ENCODE measurements at places on chromosomes 3 and 15. TPM values are rescaled to one million over a fixed set of nuclear protein-coding genes. Genes with fewer than 3 reads are reported as not detected.

DNA sequence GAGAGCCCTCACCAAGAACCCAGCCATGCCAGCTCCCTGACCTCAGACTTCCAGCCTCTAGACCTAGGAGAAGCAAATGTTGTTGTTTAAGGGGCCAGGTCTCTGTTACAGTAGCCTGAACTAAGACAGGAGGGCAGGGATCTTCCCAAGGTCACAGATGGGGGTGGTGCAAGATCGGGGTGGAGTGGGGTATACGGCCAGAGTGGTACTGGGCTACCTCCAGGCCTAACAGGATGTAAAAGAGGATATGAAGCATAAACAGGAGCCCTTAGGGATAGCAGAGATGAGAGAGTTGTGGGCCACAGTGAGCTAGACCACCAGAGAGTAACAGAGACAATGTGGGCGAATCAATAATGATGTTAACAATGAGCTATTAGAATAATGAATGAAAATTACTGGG is 82.9 kb downstream of the TOP2B start:
- no peak overlapping the region for H3K4me3 ChIP-seq
- H3K27me3 ChIP-seq = no peaks in the 10 kb centered on the region
- no peaks in the 10 kb centered on the region for H3K36me3 ChIP-seq
- no peak for DNase-seq
- H3K4me1 ChIP-seq = no peaks in the 10 kb centered on the region
- H3K27ac ChIP-seq = no peak overlapping the region

GRCh38 chr3:63896332-63897030 is 15.7 kb downstream of the SCAANT1 start:
- H3K4me3 ChIP-seq = no peak overlapping the region
- DNase-seq = no peak
- H3K36me3 ChIP-seq = peaks cover 47% of the 10 kb centered on the region
- H3K27me3 ChIP-seq = no peaks in the 10 kb centered on the region
- peaks cover 36% of the 10 kb centered on the region for H3K4me1 ChIP-seq

GRCh38 chr3:54641226-54642014 is 286.4 kb downstream of the LRTM1 start:
- no peak for DNase-seq
- H3K4me1 ChIP-seq = no peaks in the 10 kb centered on the region
- no peak overlapping the region for H3K27ac ChIP-seq
- H3K4me3 ChIP-seq = no peak overlapping the region
- no peaks in the 10 kb centered on the region for H3K36me3 ChIP-seq

DNA sequence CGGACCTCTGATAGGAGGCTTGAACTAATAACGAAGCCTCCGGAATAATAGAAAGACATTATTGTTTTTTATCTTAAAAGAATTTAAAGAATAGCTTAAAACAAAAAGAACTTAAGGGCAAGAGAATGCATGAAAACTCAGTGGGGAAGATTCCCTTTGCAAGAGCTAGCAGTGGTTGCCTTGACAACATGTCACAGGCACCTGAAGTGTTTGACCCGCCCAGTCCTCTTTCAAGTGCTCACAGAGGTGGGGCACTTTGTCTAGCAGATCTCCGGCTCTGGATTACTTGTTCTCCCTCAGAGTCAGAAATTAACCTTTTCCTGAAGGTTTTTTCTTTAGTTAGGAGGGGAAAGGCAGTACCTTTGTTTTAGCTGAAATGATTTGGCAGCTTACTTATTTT is 37.8 kb downstream of the LARS2 start:
- peaks cover 3% of the 10 kb centered on the region for H3K36me3 ChIP-seq
- no peaks in the 10 kb centered on the region for H3K27me3 ChIP-seq
- no peak for DNase-seq
- no peaks in the 10 kb centered on the region for H3K4me1 ChIP-seq

DNA sequence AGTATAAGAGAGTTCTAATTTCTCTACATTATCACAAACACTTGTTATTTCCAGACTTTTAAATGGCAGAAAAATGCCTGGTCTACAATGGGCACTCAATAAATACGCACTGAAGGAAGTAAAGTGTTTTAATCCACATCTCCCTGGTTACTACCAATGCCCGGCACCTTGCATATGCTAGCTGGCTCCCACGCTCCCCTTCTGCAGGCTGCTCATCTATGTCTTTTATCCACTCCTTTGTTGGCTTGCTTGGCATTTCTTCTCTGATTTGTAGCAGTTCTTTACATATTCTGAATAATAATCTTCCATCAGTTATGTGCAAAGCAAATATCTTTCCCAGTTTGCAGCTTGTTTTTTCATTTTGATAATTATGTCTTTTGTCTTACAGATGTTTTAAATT is 74.6 kb upstream of the PRR23E start:
- H3K36me3 ChIP-seq = no peaks in the 10 kb centered on the region
- H3K4me1 ChIP-seq = no peaks in the 10 kb centered on the region
- H3K27ac ChIP-seq = no peak overlapping the region
- DNase-seq = no peak

- no peak overlapping the region for H3K27ac ChIP-seq
- no peak for DNase-seq
- H3K36me3 ChIP-seq = no peaks in the 10 kb centered on the region
Measured at GRCh38 chr3:137110392-137110996, 152.7 kb downstream of the IL20RB start.

GRCh38 chr3:141575879-141576743 is 89.3 kb downstream of the RASA2 start:
- peaks cover 10% of the 10 kb centered on the region for H3K4me1 ChIP-seq
- H3K27me3 ChIP-seq = no peaks in the 10 kb centered on the region
- H3K36me3 ChIP-seq = peaks cover 54% of the 10 kb centered on the region
- H3K4me3 ChIP-seq = peak overlapping the region; percentile 53
- no peak for DNase-seq

GRCh38 chr3:126034481-126035361 is 49.2 kb downstream of the SLC41A3 start:
- peaks cover 3% of the 10 kb centered on the region for H3K36me3 ChIP-seq
- H3K4me1 ChIP-seq = peaks cover 2% of the 10 kb centered on the region
- H3K27ac ChIP-seq = no peak overlapping the region

- DNase-seq = no peak
- H3K27me3 ChIP-seq = no peaks in the 10 kb centered on the region
- peaks cover 1% of the 10 kb centered on the region for H3K36me3 ChIP-seq
- H3K4me1 ChIP-seq = no peaks in the 10 kb centered on the region
- H3K4me3 ChIP-seq = no peak overlapping the region
Measured at GRCh38 chr3:105931500-105931899, 62.7 kb upstream of the CBLB start.

DNA sequence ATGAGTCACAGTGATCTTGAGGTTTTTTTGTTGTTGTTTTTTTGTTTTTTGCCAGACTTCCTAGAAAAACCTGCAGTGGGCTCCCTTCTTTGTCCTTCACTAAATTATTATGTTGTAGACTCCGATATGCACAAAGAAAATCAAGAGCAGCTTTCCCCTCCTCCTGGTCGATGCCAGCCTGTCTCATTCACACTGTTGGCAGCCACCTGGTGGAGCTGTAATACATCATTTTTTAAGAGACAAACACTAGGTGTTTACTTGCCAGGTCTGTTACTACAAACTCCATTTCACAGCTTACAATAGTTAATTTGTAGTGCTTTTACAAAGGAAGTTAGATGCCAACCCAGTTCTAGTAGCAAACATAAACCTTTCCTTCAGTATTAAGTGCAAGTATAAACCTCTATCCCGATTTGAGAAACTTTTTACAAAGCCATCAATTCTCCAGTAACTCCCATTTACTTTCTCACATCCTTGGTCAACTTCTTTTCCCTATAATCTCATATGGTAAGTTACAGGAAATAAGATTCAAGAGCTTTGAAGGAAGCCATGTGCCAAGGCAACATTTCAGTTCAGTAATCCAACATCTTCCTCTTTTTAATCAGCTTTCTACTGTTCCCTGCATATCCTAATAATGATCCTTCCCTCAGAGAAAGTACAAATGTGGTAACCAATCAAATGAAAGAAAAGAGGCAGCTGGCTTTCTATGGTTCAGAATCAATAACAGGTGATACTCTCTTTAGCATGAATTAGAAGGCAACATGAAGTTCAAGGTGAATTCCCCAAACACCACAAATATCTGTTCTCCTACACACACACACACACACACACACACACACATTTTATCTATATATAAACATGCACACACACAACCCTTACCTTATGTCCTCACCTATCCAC is 14.0 kb downstream of the AAGAB start:
- peaks cover 31% of the 10 kb centered on the region for H3K36me3 ChIP-seq
- H3K27ac ChIP-seq = peak overlapping the region; percentile 61
- DNase-seq = peak; percentile 30
- peak overlapping the region; percentile 44 for H3K4me3 ChIP-seq

- no peaks in the 10 kb centered on the region for H3K27me3 ChIP-seq
- no peaks in the 10 kb centered on the region for H3K36me3 ChIP-seq
- H3K4me3 ChIP-seq = no peak overlapping the region
- no peak for DNase-seq
- no peaks in the 10 kb centered on the region for H3K4me1 ChIP-seq
Measured at GRCh38 chr3:148197061-148197460, 500.6 kb upstream of the AGTR1 start.

DNA sequence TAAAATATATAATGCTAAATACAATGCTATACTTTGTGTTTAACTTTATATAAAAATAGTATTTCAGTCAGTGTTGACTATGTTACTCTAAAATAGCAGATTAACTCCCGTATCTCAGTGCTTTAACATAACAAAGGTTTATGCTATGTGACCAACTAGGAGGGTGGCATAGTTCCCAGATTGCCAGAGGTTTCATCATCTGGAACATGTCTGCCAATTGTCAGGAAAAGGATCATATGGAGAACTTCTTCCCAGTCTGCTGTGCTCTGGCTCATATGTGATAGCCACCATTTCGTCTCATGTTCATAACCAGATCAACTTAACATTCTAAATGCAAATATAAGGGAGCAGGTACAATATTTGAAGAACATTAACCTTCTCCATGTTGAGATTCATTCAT is 720.2 kb downstream of the MCTP2 start:
- no peak overlapping the region for H3K4me3 ChIP-seq
- DNase-seq = no peak
- no peaks in the 10 kb centered on the region for H3K27me3 ChIP-seq
- no peaks in the 10 kb centered on the region for H3K4me1 ChIP-seq

DNA sequence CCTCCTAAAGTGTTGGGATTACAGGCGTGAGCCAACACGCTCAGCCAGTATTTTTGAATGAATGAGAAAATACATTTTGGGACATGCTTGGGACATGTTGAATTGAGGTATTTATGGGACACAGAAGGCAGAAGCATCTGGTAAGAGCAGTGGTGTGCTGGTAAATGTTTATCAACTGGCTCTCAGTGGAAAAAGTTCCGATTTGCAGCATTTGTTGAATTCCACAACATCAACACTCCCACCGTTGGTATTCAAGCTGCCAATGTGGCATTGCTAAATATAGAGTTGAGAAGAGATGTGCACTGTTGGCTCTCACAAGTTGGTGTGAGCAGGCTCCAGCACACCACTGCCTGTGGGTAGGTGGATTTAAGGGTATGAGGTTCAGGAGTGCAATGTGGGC is 35.8 kb upstream of the LRRFIP2 start:
- no peaks in the 10 kb centered on the region for H3K4me1 ChIP-seq
- no peaks in the 10 kb centered on the region for H3K27me3 ChIP-seq
- no peak overlapping the region for H3K27ac ChIP-seq
- no peak for DNase-seq

DNA sequence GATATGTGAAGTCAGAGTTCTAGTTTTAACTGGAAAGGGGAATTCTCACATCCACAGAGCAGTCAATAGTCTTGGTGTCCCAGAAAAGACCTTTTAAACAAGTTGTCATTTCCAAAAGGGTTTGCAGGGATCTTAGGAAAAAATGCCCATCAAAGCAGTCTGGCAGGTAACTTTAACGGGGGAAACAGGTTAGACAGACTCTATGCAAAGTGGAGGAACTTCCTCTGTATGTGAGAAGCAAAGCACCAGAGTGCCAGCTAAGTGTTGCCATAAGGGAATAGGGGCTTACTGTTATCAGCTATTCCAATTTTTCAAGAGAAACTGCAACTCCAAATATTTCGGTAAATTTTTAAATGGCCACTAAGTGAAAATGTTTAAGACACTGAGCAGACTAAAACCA is 307.9 kb upstream of the MDFIC2 start:
- no peak for DNase-seq
- peaks cover 10% of the 10 kb centered on the region for H3K27me3 ChIP-seq
- no peak overlapping the region for H3K4me3 ChIP-seq
- no peaks in the 10 kb centered on the region for H3K36me3 ChIP-seq
- no peak overlapping the region for H3K27ac ChIP-seq

DNA sequence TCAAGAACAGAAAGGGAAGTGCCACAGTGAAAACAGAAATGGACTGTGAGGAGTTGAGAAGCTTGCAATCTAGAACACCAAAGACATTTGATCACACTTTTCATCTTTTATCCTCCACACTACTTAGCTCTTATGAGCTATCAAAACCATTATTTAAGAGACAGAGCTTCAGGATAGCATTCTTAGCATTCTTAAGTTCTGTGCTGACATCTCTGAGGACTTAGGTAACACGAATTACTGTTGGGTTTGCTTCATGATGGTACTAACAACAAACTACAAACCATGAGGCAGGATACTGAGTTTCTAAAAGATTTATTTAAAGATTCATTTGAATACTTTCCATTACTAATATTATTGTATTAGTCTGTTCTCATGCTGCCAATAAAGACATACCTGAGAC is 1038.6 kb downstream of the TUSC7 start:
- H3K4me1 ChIP-seq = no peaks in the 10 kb centered on the region
- DNase-seq = no peak
- no peaks in the 10 kb centered on the region for H3K36me3 ChIP-seq

GRCh38 chr3:53100818-53101466 is 29.3 kb downstream of the RFT1 start:
- H3K27me3 ChIP-seq = no peaks in the 10 kb centered on the region
- H3K36me3 ChIP-seq = peaks cover 64% of the 10 kb centered on the region
- H3K4me3 ChIP-seq = peak overlapping the region; percentile 57
- DNase-seq = peak; percentile 45
- peak overlapping the region; percentile 90 for H3K27ac ChIP-seq

DNA sequence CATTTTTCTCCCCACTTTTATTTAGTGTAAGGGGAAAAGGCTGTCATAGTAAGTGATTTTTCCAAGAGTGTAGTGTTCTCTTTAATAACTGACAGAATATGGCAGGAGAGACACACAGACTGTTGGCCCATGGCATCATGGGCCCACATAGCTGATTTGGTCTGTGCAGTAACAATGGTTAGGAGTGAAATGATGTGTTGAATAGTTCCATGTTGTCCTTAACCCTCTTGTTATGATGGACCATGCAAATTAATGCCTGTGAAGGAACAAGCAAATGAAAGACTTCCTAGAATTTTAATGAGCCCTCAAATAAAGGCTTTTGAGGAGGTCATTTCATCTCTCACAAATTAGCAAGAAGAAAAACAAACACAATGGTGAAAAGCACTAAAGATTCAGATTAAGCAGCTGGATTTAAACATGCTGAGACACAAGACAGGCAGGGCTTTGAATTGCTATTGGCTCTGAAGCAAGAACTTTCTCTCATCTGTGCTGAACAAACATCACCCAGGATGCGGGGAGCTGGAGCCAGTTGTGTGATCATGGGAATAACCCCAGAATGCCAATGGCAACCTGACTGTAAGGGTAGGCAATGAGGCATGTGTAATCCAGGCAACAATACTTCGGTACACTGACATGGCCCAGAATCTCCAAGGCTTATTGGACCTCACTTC is 136.7 kb upstream of the VEPH1 start:
- H3K36me3 ChIP-seq = no peaks in the 10 kb centered on the region
- H3K4me1 ChIP-seq = no peaks in the 10 kb centered on the region
- no peak overlapping the region for H3K4me3 ChIP-seq
- DNase-seq = no peak

- no peaks in the 10 kb centered on the region for H3K36me3 ChIP-seq
- H3K4me1 ChIP-seq = peaks cover 26% of the 10 kb centered on the region
- no peak overlapping the region for H3K4me3 ChIP-seq
- H3K27me3 ChIP-seq = peaks cover 4% of the 10 kb centered on the region
Measured at GRCh38 chr3:3194861-3195260, 15.4 kb upstream of the CRBN start.

PRR20G gene
- total RNA-seq = not detected

GADL1 gene
- total RNA-seq = not detected

EPHB3 gene
- 0.13 TPM for total RNA-seq

ATP8B4 gene
- 39.2 TPM for total RNA-seq
